ENCODE measurements at places on chromosomes 11 and 22. TPM values are rescaled to one million over a fixed set of nuclear protein-coding genes. Genes with fewer than 3 reads are reported as not detected.

DNA sequence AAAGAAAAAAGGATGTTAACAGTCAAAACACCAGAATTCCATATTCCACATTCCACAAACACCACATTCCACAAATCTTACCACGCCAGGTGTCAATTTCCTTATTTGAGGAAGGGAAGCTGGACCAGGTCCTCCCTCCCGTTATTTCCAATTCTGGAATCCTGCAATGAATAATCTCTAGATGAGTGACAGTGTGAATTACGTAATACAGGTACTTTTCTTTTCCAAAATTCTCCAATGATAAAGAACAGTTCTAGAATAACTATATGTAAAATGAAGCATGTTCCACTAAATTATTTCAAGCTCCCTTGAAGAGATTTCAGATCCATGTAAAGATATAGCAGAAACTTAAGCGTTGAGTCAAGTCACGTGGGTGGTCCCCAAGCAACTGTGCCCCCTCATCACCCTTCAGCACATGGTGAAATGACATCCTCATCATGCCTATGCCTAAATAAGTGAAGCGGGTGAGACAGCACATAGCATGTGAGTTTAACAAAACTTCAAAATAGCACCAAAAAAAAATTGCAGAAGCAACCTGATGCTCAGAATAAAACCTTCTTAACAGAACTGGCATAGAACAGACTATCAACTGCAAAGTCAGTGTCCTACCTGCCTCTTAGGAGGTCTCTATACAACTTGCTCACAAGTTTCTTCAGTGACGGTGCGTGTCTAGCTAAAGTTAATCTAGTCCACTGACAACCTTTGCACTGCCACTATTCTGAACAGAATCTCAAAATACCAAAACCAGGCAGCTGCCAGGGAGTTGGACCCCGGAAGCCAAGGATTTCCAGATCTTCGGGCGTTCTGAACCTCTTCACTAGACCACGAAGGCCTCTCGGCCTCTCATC is 876 bp downstream of the NFRKB start:
- DNase-seq, result no peak

DNA sequence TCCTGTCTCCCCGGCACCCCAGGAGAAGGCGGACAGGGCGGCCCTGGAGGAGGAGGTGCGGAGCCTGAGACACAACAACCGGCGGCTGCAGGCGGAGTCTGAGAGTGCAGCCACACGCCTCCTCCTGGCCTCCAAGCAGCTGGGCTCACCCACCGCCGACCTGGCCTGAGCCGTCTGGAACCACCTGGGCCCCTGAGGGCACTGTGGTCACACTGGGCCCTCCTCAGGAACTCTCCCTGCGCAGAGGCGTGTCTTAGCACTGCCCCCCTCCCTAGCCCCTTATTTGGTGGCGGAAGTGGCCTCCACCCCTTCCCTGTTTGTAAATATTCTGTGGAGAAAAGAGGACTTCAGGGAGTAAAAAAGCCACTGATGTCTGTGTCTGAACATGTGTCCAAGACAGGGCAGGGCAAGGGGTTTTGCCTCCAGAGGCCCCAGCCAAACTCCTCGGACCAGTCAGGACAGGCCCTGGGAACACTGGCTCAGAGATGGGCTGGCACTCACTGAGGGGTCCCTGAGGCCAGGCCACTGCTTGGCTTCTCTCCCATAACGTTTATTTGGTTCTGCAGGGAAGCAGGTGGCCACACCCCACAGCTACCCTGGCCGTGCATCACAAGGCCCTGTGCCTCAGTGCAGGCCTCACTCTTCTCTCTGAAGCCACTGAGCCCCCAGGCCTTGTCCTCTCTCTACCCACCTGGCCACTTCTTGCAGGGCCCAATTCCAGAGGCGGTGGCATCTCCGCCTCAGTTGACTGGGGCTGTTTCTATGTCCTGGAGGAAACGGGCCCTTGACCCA is 12.0 kb downstream of the RELA start:
- DNase-seq, result no peak

- no peak for DNase-seq
These were observed 741.4 kb downstream of the NTM start for GRCh38 chr11:132111838-132112237.

GRCh38 chr22:40084246-40084645 is 89.5 kb downstream of the FAM83F start:
- DNase-seq, result no peak

GRCh38 chr11:64461081-64461480 is 102.1 kb downstream of the RPS6KA4 start:
- DNase-seq, result no peak

DNA sequence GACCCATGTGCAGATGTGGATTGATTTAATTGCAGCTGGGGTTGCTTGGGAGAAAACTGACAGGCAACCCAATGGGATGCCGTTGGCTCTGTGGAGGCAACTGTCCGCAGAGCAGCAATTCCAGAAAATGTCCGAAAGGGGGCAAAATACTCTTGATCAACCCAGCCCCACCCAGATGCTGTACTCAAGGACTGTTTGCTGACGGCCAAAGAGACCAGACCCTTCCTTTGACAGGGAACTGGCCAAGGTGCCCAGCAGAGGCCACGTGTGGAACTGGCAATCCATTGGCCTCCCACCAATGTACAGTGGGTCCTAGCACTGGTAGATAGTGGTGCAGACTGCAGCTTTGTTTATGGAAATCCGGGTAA is 29.7 kb upstream of the KCNA4 start:
- DNase-seq, result no peak

DNA sequence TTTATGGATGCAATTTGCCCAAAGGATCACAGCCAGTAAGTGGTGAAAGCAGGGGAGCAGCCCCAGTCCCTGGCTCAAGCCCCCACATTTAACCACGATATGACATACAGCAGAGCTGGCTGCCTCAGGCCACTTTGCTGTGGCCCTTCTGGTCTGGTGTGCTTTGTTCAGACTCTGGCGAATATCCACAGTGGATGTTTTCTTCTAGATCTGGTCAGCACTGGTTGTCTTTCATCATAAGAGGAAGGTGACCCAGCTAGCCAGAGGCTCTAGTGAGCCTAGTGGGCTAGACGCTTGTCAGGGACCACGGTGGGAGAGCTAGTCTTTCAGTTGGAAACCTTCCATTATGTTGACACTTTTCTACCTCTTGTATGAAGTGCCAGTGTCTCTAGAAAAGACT is 42.5 kb downstream of the DGCR2 start:
- no peak for DNase-seq

- DNase-seq, result no peak
These were observed 60.5 kb downstream of the HIPK3 start for GRCh38 chr11:33317662-33318061.

GRCh38 chr11:45768486-45768885 is 36.5 kb upstream of the SLC35C1 start:
- no peak for DNase-seq

GRCh38 chr11:109480251-109480650 is 58.3 kb downstream of the C11orf87 start:
- no peak for DNase-seq

- DNase-seq, result no peak
These were observed 175.2 kb downstream of the DBX1 start for GRCh38 chr11:19985111-19985510.

GRCh38 chr22:31839986-31840385 is 86.2 kb downstream of the DEPDC5 start:
- DNase-seq, result no peak

GRCh38 chr11:126732981-126733380 is 267.6 kb downstream of the KIRREL3 start:
- DNase-seq, result no peak

- DNase-seq, result no peak
These were observed 79.4 kb upstream of the PPARA start for GRCh38 chr22:46070803-46071450.

GRCh38 chr11:43687120-43687791 is 6.7 kb downstream of the HSD17B12 start:
- DNase-seq, result no peak

- DNase-seq, result no peak
These were observed 11.3 kb upstream of the SMIM38 start for GRCh38 chr11:69144316-69145049.

GRCh38 chr11:113085446-113085845 is 124.2 kb downstream of the NCAM1 start:
- DNase-seq, result no peak

GRCh38 chr11:90218606-90219005 is 4.2 kb downstream of the CHORDC1 start:
- no peak for DNase-seq

- DNase-seq, result no peak
These were observed 88.6 kb downstream of the PLEKHA7 start for GRCh38 chr11:16925561-16926065.

GRCh38 chr22:43077121-43077877 is 11.9 kb downstream of the TTLL1 start:
- DNase-seq, result no peak

GRCh38 chr11:74493791-74494630 is 487 bp upstream of the LIPT2 start:
- DNase-seq, result no peak

DNA sequence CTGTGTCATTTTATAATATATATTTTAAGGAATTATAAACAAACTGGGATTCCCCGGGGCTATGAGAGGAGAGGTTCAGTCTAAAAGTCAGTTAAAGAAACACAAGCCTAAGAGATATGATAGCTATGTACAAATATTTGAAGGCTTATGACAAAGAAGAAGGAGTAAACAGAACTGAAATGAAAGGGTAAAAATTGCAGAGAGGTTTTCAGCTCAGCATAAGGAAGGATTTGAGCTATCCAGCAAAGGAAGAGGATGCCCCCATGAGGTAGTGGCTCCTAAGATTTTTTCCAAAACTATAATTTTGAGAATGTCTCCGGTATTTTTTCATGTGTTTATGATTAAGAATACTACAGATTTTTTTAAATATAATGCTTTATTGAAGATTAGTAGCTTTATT is 57.9 kb upstream of the ANGPTL5 start:
- no peak for DNase-seq

- no peak for DNase-seq
These were observed 272.8 kb downstream of the FAM76B start for GRCh38 chr11:95516786-95517185.

- no peak for DNase-seq
These were observed 80.0 kb upstream of the PPARA start for GRCh38 chr22:46070215-46070802.

Gene DEFB131B
- polyA plus RNA-seq, result 1.2 TPM

Gene INPP5J
- 6.6 TPM for polyA plus RNA-seq

Gene MS4A14
- polyA plus RNA-seq, result 0.96 TPM

Gene SEZ6L
- 0.31 TPM for polyA plus RNA-seq

Gene RFPL2
- 0.20 TPM for polyA plus RNA-seq

Gene CCDC157
- polyA plus RNA-seq, result 1.9 TPM

Gene TP53I11
- polyA plus RNA-seq, result 66.2 TPM

Gene ADORA2A
- polyA plus RNA-seq, result 5.6 TPM

Gene TRIM49
- not detected for polyA plus RNA-seq

Gene GRAP2
- 0.43 TPM for polyA plus RNA-seq

Gene FADD
- polyA plus RNA-seq, result 20.0 TPM
